HuH-7 (cell line): ENCODE measurements at places on chromosomes 5 and 9.

- DNase-seq, result no peak
Measured at GRCh38 chr5:2895196-2895595, 143.7 kb upstream of the IRX2 start.

GRCh38 chr5:100479079-100479688 is 56.0 kb upstream of the FAM174A start:
- peak; percentile 1 for DNase-seq

- DNase-seq, result no peak
Measured at GRCh38 chr5:143318270-143318669, 85.2 kb downstream of the NR3C1 start.

- DNase-seq, result no peak
Measured at GRCh38 chr5:171149772-171150171, 159.3 kb upstream of the TLX3 start.

GRCh38 chr5:73437777-73438644 is 10.6 kb downstream of the FOXD1 start:
- no peak for DNase-seq

GRCh38 chr9:19988281-19988680 is 199.4 kb upstream of the SLC24A2 start:
- DNase-seq, result no peak

DNA sequence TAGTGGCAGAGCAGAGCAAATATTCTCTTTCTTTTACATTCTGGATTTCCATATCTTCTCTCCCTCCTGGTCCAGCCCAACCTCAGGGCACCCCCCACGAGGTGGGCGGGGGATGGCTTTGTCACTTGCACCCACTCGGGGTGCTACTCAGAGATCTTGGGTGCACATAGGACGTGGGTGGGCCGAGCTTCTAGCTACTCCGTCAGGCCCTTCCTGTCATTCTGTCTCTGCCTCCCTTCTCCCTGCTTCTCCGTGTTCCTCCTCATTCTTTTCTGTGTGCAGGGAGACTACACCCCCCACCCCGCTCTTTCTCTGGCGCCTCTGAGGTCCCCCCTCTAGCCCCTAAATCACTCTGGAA is 19.5 kb downstream of the PCDHGC5 start:
- no peak for DNase-seq

- no peak for DNase-seq
Measured at GRCh38 chr5:88824892-88825583, 57.9 kb downstream of the MEF2C start.

GRCh38 chr9:38412751-38413150 is 11.5 kb downstream of the IGFBPL1 start:
- no peak for DNase-seq

- DNase-seq, result no peak
Measured at GRCh38 chr5:172229904-172230303, 35.9 kb downstream of the EFCAB9 start.

GRCh38 chr5:43711496-43711895 is 108.5 kb downstream of the NNT start:
- DNase-seq, result no peak

GRCh38 chr9:86541014-86541570 is 186.9 kb upstream of the TUT7 start:
- DNase-seq, result no peak

GRCh38 chr5:149869411-149869821 is 75.2 kb downstream of the PDE6A start:
- no peak for DNase-seq
